ENCODE measurements at places on chromosomes 13 and 19. TPM values are rescaled to one million over a fixed set of nuclear protein-coding genes. Genes with fewer than 3 reads are reported as not detected.

Gene APBA3
- 11.7 TPM for total RNA-seq

Gene ZNF490
- total RNA-seq: 8.9 TPM

Gene ZNF253
- total RNA-seq: 2.3 TPM

Gene B3GNT3
- not detected for total RNA-seq

Gene CTXN1
- 1.9 TPM for total RNA-seq

Gene TMEM59L
- 1.00 TPM for total RNA-seq

Gene ZNF823
- 4.3 TPM for total RNA-seq

Gene ADGRE2
- under 0.01 TPM for total RNA-seq

Gene ATP8B3
- 0.55 TPM for total RNA-seq

Gene RTBDN
- not detected for total RNA-seq

Gene FDX2
- total RNA-seq: 16.6 TPM

Gene EXOSC5
- total RNA-seq: 8.0 TPM

Gene AMER2
- not detected for total RNA-seq

Gene NRTN
- total RNA-seq: 0.14 TPM

Gene TBXA2R
- total RNA-seq: 0.92 TPM

Gene ZNF497
- total RNA-seq: 0.83 TPM

Gene SIGLEC7
- not detected for total RNA-seq

Gene PROZ
- not detected for total RNA-seq

Gene ZSWIM4
- 9.3 TPM for total RNA-seq

Gene THSD1
- 5.3 TPM for total RNA-seq

Gene PRR20E
- not detected for total RNA-seq

Gene ANGPTL8
- 0.18 TPM for total RNA-seq

Gene NACC1
- total RNA-seq: 27.7 TPM

Gene ZNF415
- total RNA-seq: 13.7 TPM

Gene CCNA1
- total RNA-seq: 1.4 TPM

Gene WDR87
- total RNA-seq: not detected

Gene ZNF700
- 7.8 TPM for total RNA-seq

Gene PABPC3
- total RNA-seq: 0.09 TPM

Gene PRR19
- 0.14 TPM for total RNA-seq

Gene DDA1
- 17.5 TPM for total RNA-seq

Gene HSD17B14
- 6.8 TPM for total RNA-seq
